NCI-H748 treated with DMSO at 0.1 percent for 48 hours (cell line): ENCODE measurements at places on chromosomes 5 and 9.
A peak's percentile ranks its signal among the peaks of the same experiment; 100 is the strongest.

DNA sequence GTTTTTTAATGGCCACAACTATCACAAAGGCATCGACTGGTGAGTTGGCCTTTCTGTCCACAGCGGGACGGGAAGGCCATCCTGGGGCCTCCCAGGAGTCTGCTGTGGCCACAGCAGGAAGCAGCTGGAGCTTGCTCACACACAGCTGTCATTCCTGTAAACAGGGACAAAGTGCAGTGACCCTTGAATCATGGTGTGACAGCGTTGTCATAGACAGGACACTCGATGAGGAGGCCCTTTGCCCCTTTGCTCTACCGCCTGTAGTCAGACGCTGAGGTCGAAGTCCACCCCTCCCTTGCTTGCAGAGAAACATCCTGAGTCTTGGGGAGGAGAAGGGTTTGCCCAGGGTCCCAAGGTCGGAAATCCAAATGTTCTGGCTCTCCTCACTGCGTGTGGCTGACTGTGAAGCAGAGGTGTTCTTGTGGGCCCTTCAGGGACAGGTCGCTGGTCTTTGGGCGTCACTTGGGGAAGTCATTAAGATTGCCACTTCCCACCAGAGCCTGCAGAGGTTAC, 35.1 kb downstream of the NDST1 start:
- DNase-seq: no peak

DNA sequence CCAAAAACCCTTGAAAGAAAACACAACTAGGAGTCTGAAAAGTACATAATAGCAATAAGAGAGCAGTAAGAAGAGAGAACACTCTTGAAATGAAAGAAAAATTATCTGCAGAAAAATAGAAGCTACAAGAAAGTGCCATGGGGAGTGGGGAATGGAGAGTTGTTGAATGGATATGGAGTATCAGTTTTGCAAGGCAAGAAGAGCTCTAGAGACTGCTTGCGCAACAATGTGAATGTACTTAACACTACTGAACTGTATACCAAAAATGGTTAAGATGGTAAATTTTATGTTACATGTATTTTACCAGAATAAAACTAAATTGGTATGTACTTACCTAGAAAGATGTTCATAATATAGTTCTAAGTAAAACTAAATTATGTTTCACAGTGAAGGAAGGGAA, 54.8 kb upstream of the RASGRF2 start:
- DNase-seq: no peak

- no peak for DNase-seq
Measured at GRCh38 chr9:35488021-35488420, 1.9 kb upstream of the RUSC2 start.

DNA sequence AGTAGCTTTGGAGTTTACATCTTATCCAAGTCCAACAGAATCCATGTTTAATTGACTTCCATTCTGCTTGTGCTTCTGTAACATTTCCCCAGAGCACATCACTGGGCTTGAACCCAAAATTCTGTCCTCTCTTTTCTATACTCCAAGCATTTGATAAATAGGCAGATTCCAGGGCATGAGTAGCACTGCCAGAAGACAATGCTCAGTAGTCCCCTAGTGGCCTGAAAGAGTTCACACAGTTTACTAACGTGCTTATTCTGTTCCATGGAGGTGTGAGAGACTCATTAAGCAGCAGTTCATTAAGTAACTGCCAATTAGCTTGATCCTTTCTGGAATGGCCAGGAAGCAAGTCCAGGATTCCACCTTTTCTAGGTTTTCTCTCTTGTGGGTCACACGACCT, 9.4 kb upstream of the GABRA6 start:
- DNase-seq: no peak

DNA sequence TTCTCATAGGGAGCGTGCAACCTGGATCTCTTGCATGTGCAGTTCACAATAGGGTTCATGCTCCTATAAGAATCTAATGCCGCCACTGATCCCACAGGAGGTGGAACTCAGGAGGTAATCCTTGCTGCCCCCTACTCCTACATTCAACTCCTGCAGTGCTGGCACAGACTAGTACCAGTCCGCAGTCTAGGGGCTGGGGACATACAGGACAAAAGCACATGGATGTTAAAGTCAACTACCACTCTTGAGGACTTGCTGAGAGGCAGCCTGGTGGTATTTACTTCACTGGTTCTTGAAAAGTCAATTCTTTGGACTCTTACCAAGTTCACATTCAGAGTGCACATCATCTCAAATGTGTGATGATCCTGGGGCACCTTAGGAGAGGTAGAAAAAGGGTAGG, 33.0 kb downstream of the MTMR12 start:
- no peak for DNase-seq

DNA sequence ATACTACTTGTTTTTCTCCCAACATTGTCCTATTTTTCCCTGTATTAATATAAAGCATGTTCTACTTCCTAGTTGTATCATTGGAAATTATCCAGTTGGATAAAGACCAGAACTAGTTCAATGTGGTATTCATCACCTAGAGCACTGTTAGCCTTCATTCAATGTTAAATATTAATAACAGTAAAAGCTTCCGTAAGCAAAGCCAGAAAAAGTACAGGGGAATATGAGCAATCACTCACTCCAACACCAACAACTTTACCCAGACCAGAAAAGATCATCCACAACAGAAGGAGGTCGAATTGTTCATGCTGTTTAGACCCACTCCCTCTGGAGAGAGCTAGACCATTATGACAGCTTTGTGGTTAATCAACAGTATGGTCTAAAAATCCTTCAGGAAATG, 728.4 kb downstream of the MAT2B start:
- no peak for DNase-seq

GRCh38 chr5:168899673-168900072, 320.5 kb upstream of the PANK3 start:
- DNase-seq: no peak

DNA sequence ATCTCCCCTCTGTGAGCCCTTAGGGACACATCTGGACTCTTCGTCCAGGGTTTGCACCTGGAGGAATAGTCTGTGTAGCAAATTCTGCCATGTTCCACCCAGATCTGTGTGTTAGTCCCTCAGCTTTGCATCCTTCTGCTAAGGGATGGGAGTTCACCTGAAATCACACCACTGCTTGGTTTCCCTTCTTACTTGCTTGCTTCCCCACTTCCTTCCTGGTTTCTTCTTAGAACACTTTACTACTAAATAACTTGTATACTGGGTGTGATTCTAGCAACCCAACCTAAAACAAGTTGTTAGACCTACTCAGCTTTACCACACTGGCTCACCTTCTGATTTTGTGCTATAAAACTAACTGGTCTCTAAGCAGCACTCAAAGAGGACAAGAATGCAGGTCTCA, 202.6 kb upstream of the MAP3K1 start:
- DNase-seq: no peak

GRCh38 chr5:148374690-148375360, 8.9 kb upstream of the FBXO38 start:
- peak; percentile 57 for DNase-seq

DNA sequence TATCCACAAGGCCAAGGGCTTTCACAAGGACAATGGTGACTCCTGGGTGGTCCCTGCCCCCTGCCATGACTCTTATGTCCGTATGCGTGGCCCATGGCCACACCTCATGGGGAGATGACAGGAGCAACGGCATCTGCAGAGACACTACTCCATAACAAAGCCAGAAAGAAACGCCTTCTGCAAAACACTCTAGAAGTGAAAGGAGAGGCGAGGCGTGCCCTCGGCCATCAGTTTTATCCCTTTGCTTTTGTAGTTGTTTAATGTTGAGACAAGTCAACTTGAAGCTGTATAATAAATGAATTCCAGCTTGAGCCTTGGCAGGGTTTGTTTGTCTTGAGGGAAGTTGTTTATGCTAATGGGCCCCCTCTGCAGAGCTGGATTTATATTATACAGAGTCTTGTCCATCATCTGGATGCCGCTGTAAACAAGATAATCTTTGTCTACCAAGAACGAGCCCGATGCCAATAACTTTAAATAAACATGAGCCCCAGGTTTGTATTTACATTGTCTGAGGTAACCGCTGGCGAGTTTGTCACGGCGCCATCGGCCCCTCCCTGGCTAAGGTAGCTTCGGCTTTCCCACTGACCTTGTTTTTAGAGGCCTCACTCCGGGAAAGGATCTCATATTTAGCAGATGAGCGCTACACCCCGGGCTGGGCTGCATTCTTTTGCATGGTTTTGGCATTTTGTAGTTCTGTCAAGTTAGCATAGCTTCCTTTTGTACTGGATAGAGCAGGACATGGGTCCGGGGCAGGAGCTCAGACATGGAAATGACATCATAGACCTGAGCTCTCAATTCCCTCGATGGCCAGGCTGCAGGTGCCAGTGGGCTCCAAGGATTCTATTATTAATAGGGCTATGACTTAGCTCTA, 165.3 kb downstream of the ERCC6L2 start:
- DNase-seq: peak; percentile 66

GRCh38 chr5:149271716-149272563, at the start of gene AFAP1L1:
Gene AFAP1L1 (plus strand): TSS chr5:149271859. CDS start chr5:149271969, 110 bp downstream.
- DNase-seq: peak; percentile 35

DNA sequence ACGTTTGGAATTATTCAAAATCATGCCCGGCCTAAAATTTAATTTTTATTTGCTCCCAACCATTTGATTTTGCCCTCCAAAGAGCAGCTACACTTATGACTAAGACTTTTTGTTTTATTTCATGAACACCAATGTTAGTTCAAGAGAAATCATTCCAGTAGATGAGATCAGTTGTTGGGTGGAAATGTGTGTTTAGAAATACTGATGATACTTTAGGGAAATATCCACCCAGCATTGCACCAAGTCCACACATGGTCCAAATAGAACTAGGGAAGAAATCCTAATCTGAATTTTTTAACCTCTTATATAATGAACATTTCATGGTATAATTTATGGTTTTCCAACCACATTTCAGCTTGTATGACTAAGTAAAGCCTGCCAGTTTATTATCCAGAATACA, 28.3 kb upstream of the GOLPH3 start:
- DNase-seq: no peak

DNA sequence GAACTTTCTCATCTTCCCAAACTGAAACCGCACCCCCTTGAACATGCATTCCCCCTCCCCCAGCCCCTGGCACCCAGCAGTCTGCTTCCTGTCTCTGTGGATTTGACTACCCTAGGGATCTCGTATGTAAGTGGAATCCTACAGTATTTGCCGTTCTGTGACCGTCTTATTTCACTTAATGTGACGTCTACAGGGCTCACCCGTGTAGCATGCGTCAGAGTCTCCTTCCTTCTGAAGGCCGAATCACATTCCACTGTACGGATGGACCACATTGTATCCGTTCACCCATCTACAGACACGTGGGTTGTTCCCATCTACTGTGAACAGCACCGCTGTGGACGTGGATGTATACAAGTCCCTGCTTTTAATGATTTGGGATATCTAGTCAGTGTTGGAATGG, 4.5 kb downstream of the PRRX2 start:
- no peak for DNase-seq

DNA sequence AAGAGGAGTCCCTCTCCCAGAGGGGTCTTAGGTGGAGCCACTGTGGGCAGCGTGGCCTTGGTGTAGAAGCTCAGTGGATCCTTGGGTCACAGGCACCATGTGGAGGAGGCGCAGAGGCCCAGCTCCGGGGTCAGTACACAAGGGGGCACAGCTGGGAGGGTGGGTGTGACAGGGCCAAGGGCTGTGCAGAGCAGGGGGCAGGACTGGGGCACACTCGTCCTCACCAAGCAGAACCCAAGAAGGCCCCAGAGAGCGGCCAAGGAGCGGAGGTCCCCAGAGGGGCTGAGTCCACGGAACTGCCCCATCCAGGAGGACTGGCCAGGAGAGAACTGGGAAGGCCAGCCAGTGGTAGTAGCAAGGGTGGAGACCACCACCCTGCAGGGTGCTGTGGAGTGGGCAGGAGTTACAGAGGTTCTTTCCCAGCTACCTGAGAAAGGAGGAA, 2.5 kb upstream of the LPCAT1 start:
- no peak for DNase-seq

DNA sequence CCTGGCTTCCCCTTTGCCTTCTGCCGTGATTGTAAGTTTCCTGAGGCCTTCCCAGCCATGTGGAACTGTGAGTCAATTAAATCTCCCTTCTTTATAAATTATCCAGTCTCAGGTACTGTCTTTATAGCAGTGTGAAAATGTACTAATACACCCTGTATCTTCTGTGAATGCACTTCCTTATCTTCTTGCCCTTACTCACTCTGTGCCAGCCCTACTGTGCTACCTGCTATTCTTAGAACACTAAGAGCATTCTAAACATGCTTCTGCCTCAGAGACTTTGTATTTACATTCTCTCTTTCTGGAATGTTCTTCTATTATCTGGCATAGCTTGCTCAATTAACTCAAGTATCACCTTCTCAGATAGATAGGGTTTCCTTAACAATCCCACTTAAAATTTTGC, 164.4 kb upstream of the EDIL3 start:
- no peak for DNase-seq

DNA sequence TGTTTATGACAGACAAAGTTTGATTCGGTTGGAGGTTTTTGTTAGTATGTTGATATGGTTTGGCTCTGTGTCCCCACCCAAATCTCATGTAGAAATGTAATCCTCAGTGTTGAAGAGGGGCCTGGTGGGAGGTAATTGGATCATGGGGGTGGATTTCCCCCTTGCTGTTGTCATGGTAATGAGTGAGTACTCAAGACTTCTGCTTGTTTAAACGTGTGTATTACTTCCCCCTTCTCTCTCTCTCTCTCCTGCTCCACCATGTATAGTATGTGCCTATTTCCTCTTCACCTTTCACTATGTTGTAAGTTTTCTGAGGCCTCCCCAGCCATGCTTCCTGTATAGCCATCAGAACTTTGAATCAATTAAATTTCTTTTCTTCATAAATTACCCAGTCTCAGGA, 415.1 kb downstream of the HCN1 start:
- DNase-seq: no peak

GRCh38 chr5:135993335-135993879, 35.4 kb upstream of the TGFBI start:
- no peak for DNase-seq

GRCh38 chr9:86369810-86370209, 15.6 kb upstream of the TUT7 start:
- DNase-seq: no peak

DNA sequence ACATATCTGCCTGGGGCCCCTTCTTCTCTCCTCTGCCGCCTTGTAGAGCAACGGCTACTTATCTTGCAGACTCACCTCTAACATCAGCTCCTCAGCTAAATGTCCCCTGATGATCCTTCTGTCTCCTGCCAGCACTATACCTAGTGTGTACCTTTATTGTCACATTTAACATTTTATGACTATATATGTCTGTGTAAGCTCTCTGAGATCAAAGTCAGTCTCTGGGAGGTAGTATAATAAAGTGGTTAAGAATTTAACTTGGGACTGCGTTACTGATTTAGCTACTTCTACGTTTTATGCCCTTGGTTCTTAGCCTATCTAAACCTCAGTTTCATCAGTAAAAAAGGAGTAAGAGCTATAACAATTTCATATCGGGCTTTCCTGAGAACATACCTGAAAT, 2.2 kb downstream of the TMED7 start:
- no peak for DNase-seq

DNA sequence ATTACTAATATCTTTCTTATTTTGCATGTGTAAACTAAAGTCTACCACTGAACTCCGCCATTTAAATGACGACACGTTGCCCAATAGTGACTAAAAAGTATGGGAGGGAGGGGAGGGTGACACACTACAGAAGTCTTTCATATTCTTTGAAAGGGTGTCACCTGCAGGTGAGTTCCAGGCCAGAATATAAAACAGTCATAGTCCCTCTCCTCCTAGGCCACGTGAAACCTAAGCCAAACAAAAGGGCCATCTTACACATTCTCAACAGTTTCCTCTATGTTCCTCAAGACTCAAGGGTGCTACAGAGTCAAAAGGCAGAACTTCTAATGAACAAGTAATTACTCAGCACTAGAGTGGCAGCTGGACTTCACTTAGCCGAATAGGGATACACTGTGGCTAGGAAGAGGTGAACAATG, 6.4 kb downstream of the CEMIP2 start:
- DNase-seq: no peak
